LNCaP clone FGC (cell line): ENCODE measurements at places on chromosomes 1 and 21.

DNA sequence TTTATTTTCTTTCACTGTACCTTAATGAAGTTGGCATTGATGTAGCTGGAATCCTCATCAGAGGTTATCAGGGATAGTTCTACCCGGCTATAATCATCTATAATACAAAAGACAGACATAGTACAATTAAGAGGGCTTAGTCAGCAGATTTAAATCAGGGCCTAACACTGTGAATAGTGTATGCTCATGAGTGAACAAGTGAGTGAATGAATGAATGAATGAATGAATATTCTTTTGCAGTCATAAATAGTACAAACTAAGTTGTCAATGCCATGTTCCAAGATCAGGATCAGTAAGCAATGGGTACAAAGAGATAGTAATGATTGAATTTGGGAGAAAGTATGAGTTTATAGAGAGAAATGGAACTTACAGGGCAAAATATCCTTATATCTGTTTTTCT, 12.5 kb downstream of the PTPN22 start:
- DNase-seq = no peak

- no peak for DNase-seq
These were observed 159.0 kb upstream of the IGSF21 start for GRCh38 chr1:17948594-17948993.

- DNase-seq = no peak
These were observed 11.3 kb downstream of the TMCC2 start for GRCh38 chr1:205239078-205239477.

- no peak for DNase-seq
These were observed 193.9 kb downstream of the CAMTA1 start for GRCh38 chr1:6979003-6979613.

DNA sequence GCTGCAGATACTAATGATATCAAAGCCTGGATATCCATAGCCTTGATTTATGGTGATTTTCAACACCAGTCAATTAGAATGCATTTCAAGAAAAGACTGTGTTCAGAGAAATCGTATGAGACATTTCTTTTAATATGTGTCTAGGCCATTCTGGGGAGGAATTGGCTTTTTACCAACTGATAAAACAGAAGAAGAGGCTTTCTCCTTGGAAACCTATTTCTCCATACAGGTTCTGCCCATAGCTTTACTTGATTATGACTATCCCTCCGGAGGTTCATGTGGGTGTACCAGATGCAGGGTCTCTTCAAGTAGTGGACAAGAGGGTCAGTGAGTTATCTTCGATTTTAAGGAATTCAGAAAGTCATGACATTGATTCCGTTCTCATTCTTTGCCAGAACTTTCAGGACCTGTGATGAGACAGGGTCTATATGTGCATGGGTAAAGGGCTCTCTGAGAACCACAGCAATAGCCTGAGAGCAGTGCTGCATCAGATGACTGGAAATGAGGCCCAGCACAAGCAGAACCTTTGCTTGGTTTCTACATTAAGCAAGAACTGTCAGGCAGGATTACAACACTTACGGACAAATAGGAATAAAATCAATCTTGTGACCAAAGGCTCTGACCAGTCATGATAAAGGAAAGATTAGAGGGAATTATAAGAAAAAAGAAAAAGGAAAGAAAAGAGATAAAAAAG, 263.7 kb upstream of the SGIP1 start:
- no peak for DNase-seq
